ENCODE measurements at places on chromosomes 5 and 9.

- DNase-seq: no peak
Measured at GRCh38 chr9:98043915-98044314, 12.6 kb upstream of the NANS start.

DNA sequence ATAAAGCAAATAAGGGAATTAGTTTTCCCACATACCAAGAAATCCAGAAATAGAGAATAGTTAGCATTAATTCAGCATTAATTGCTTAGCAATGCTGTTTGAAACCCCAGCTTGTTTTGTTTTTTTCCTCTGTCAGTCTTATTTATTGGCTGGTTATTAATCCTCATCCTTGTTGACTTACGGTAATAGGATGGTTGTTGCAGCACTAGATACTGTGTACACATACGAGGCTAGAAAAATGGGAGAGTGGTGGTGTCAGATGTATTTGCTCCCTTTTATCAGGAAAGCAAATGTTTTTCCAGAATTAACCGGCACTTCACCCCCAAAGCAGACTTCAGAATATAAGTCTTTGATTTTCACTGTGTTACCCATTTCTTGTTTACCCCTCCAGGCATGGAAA is 60.4 kb downstream of the ERBIN start:
- DNase-seq: no peak

DNA sequence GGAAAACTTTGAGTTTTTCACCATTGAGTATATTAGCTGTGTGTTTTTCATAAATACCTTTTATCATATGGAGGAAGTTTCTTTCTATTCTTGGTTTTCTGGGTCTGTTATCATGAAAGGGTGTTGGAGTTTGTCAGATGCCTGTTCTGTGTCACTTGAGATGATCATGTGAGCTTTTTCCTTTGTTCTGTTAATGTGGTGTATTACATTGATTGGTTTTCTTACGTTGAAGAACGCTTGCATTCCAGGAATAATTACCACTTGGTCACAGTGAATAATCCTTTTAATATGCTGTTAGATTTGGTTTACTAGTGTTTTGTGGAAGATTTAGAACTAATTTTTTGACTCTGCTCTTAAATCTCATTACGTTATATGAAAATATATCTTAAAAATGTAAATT is 7.8 kb downstream of the PLEKHG4B start:
- no peak for DNase-seq

- peak; percentile 55 for DNase-seq
Measured at GRCh38 chr5:115246361-115246991, 16.2 kb downstream of the PGGT1B start.

GRCh38 chr5:135440916-135441315 is 6.2 kb downstream of the DCANP1 start:
- no peak for DNase-seq

- no peak for DNase-seq
Measured at GRCh38 chr5:91022518-91022917, 360.6 kb downstream of the ARRDC3 start.

DNA sequence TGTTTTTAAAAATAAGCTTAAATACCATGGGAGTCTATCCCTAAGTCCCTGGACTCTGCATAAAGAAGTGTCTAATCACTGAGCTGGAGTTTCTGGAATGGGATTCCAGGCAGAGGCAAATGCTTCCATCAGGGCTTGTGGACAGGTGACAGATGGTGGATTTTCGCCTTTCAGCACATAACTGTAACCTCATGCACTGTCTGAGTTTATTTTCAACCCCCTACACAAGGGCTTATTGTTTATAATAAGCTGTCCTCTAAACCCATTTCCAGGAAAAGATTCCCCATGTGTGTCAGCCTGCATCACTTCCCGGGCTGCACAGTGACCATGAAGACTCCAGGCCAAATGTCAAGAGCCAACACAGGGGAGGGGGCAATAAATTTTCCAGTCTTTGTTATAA is 264.0 kb downstream of the PIK3R1 start:
- DNase-seq: no peak

GRCh38 chr9:34098307-34098706 is 28.2 kb downstream of the DCAF12 start:
- DNase-seq: no peak

GRCh38 chr5:92605591-92605990 is 975.4 kb downstream of the NR2F1-AS1 start:
- DNase-seq: no peak

DNA sequence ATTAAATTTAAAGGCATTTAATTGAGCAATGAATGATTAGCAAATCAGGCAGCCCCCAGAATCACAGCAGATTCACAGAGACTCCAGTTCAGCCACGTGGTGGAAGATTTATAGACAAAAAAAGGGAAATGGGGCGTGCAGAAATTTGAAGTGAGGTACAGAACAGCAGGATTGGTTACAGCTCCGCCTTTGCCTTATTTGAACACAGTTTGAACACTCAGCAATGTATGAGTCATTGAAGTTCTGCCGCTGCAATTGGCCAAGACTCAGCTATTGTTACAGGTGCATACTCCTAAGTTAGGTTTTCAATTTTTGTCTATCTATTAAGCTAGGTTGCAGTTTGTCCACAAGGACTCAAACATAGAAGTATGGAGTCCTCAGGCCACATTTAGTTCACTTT is 157.7 kb upstream of the SLC12A2 start:
- no peak for DNase-seq
